Activated naive CD4-positive, alpha-beta T cell treated with anti-CD3 and anti-CD28 coated beads, Interleukin-2, amount 10 ng/mL, durations not matched to agents 7 days and 5 days (primary cell): ENCODE measurements at places on chromosomes 4 and X.

DNA sequence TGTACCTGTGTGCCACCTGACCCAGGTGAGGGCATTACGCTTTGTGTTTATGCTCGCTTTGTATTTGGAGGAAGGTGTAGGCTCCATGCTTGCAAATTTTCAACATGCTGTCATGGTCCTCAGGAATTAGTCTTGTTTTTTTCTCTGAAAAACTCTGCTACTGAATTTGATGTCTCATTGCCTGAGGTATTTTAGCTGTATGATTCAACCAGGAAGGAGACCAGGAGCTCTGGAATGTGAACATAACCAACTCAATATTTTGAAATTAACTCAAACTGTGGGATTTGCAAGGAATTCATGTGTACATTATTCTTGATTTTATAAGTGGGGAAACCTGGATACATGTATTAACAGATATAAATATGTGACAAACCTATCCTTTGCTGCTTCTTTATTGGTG is 134.1 kb downstream of the SLC4A4 start:
- DNase-seq: no peak

DNA sequence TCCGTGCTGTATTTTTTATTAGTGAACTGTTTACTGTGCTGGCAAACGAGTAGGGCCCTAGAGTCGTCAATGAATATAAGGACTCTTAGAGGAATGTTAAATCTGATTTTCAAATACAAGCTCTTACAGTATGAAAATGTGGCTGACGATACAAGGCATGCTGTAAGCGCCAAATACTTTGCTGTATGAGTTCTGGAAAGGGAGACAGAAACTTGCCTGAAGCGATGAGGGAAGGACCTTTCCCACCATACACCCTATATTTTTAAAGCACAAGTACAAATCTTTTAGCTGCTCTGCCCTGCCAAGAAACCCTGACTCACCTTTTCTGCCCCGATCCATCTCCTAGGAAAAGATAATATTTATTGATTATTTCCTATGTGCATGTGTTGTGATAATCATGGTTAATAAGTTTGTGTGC is 15.7 kb upstream of the RUFY3 start:
- DNase-seq: no peak

DNA sequence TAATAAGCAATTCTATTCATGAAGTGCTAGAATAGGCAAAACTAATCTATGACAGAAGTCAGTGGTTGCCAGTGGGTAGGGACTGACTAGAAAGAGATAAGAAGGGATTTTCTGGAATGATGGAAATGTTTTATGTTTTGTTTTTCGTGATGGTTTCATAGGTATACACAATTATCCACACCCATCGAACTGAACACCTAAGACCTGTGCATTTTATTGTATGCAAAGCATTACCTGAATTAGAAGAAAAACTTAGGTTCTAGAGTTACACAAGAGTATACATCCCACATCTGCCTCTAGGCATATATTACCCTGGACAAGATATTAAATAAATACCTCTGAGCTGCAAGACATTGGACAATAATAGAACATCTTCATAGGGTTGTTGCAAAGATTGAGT is 205.2 kb downstream of the SOWAHB start:
- DNase-seq: no peak

DNA sequence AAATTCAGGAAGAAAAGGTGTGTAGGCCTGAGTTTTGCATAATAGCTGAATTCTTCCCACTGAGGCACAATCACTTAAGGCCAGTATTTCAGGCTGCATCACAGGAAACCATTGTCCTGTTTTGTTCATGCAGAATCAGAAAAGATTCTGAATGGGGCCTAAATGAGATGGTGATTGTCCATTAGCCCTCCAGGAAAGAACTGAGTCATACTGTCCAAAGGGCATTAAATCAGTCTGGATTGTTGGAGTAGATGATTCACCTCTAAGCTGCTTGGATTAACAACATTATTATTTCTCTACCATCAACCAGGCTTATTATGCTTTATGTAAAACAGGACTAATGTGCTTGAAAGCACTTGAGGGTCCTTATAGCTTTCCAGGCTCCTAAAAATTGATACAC is 36.2 kb downstream of the CT47B1 start:
- no peak for DNase-seq

GRCh38 chrX:78687586-78687985 is 28.5 kb upstream of the RTL3 start:
- no peak for DNase-seq

DNA sequence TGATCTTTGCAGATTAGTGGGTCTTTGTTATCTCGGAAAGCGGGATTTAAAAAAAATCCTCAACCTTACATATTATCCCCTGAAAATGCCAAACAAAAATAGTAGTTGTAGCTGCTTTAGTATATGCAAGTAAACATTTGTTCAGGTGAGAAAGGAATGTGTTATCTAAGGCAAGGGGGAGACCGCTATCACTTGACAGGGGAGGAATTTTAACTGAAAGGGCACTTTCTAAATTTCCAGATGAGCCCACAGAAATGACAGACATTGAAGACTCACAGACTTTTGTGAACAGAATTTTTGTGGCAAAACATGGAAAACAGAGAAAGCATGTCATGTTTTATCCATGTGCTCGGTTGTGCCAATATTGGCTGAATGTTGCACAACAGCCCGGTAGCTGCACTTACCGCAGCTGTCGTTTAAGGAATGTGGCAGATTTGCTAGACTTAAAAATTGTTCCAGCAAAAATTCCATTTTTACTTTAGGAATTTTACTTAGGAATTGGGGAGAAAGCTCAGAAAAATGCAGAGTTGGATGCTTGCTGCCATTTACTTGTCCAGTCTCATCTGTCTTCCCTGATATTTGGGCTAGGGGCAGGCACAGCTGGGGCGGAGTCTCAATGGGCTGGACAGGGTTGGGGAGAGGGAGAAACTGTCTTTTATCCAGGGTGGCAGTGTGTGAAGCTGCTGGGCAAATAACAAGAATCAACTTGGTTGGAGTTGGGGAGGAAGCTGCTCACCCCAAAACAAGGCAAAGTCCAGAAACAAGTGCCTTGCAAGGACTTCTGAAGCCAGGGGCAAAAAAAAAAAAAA is 94.6 kb upstream of the RPS6KA3 start:
- no peak for DNase-seq

GRCh38 chr4:55547466-55547770 is 709 bp upstream of the CLOCK start:
- no peak for DNase-seq

- DNase-seq: peak; percentile 51
Observed at GRCh38 chr4:107736924-107737448, 17.0 kb upstream of the PAPSS1 start.

GRCh38 chr4:10117359-10118047 is 904 bp upstream of the WDR1 start:
- DNase-seq: peak; percentile 66

DNA sequence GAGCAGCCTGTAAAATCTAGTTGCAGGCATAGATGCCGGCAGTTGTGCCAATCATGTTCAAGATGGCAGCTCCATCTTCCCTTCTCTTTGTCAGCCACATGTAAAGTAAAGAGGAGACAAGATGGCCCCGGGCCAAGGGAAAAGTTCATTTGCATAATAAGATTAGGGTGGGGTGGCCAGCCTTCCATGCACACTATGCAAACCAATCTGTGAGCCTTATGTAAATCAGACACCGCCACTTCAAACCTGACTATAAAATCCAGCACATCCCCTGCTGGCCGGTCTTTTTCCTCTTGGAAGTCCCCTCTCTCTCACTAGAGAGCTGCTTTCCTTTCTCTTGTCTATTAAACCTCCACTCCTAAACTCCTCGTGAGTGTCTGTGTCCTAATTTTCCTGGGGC is 78.9 kb upstream of the CBR4 start:
- DNase-seq: no peak

- no peak for DNase-seq
Observed at GRCh38 chr4:77826275-77826674, 7.1 kb upstream of the CNOT6L start.

DNA sequence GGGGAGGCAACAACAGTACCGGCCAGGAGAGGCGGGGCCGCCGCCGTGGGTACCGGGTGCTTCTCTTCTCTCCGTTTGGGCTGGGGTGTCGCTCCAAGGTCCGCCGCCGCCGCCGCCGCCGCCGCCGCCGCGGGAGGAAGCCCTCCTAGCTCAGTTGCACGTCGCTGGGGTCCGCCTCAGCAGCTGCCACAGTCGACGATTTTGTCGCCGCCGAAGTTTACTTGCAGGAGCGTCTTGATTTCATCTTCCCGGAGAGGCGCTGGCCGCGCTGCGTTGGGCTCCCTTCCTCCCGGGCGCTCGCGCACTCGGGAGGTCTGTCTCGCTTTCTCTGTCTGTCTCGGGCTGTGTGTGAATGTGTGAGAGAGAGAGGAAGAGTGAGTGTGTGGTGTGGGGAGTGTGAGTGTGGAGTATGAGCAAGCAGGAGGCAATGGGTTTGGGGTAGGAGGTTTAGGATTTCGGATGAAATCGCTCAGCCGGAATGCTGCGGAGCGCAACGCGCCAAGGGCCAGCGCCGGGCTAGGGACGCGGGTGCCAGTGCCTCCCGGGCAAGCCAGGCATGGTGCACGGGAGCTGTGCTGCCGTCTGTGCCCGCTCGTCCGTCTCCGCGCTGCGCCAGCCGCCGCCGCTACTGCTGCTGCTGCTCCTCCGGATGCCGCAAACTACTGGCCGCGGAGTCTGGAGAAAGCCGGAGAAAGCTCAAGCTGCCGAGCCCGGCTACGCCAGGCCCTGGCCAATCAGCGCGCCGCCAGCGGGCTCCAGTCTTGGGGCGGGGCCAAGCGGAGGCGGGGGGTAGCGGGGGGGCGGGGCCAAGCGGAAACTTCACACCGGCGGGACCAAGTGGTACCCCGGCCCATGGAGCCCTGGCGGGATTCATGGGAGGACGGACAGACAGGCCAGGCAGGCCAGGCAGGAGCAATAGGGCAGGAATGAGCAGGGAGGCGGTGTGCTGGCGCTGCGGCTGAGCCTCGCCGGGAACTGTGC is at the start of gene PCDH19:
Gene PCDH19 (minus strand): TSS at position 664 of the 981 bp plus-strand sequence. CDS start 1,676 bp downstream, outside the sequence.
- DNase-seq: peak; percentile 30

- no peak for DNase-seq
Observed at GRCh38 chrX:44431194-44431593, 87.7 kb upstream of the EFHC2 start.

DNA sequence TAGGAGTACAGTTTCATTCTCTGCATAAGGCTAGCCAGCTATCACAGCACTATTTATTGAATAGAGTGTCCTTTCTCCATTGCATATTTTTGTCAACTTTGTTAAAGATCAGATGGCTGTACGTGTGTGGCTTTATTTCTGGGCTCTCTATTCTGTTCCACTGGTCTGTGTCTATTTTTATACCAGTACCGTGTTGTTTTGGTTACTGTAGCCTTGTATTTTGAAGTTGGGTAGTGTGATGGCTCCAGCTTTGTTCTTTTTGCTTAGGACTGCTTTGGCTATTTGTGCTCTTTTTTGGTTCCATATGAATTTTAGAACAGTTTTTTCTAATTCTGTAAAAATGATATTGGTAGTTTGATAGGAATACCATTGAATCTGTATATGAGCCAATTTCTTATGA is 182.1 kb upstream of the DIAPH2 start:
- DNase-seq: no peak

GRCh38 chr4:154916068-154916467 is 135.0 kb downstream of the RBM46 start:
- no peak for DNase-seq

DNA sequence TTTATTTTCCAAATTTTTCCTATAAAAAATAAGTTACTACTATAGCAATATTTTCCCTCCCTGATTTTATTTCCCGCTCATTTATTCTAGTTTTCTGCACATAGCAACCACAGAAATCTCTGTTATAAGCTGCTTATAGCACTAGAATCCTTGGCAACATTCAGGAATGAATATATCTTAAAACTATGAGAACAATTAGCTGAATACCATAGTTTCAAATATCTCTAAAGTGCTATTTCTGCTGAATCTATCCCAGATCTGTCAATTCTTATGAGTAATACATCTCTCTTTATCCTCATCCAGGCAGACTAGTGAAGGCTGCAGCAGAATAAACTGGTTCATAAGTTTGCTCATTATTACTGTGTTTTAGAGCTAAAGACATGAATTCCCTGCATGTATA is 622.9 kb upstream of the DIPK2B start:
- no peak for DNase-seq

DNA sequence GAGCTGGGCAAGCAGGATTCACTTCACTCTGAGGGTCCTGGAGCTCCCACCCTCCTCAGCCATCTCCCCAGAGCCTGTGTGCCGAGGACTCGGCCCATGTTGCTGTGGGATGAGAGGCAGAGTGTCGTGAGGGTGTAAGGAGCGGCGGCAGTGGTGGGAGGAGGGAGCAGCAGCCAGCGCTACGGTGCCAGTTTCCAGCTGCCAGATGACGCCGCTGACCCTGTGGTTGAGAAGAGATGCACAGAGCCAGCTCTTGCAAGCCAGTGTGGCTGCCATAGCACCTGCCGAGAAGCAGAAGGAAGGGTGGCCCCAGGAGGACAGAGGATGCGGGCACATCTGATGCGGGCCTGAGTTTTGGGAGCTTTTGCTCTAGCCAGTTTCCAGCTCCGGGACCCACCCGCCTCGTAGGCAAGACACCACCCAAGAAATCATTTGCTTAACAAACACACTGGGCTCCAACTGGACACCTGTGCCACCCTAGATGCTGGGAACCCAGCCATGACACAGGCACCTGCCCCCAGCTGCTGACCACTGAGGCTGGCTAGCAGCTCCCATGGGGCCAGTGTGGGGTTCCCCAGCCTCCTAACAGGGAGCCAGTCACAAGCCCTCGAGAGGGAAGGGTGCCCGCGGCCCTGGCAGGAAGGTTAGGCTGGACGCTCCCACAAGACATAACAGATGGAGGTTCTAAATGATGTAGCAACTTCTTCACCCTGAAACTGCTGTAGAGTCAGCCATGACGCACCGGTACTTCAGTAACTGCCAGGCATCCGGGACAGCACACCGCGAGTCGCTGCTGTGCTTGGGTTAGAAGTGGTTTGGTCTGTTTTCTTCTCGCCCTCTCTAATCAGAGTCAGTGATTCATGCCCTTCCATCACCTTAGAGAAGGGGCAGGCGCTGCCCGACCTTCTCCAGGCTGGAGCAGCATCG is 8.9 kb downstream of the MSANTD1 start:
- DNase-seq: peak; percentile 12

- DNase-seq: no peak
Observed at GRCh38 chr4:140903522-140904475, 147.6 kb upstream of the TBC1D9 start.

DNA sequence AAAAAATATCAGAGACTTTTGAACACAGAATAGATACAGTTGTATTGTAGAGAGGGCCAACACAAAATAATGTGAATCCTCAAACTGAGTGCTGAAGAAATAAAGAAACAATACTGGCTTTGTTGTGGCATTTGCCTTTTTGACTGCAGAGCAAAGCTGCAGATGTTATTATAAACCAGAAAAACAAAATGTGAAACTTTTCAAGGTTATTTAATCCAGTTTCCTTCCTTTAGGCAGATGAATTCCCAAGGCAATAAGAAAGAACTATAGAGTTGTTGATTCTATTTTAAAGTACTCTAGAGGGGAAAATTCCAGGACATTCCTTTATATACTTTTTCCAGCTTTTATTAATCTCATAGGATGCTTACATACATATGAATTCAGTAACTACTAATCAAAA is 186.8 kb downstream of the NDST4 start:
- DNase-seq: no peak

- DNase-seq: no peak
Observed at GRCh38 chrX:74187211-74187610, 116.8 kb upstream of the ZCCHC13 start.
